ENCODE measurements at places on chromosomes 6 and 20.

DNA sequence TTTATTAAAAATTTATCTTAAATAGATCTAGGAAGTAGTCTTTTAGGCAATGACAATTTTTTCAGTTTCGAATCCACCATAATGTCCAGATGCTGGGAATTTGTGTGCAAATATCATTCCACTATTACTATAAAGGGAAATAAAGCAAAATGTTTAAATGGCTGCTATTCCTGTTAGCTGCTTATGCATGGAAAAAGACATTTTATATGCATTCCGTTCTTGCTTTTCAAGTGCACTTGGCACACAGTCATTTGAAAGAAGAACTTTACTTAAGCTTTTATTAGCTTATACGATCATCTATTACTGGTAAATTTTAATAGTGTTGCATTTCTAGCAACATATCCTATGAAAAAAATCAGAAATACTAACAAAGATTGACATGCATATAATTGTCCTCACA, 42.0 kb downstream of the PRL start:
- no peak for DNase-seq

GRCh38 chr20:44051661-44052000, 135.4 kb downstream of the JPH2 start:
- DNase-seq, result peak; percentile 31

DNA sequence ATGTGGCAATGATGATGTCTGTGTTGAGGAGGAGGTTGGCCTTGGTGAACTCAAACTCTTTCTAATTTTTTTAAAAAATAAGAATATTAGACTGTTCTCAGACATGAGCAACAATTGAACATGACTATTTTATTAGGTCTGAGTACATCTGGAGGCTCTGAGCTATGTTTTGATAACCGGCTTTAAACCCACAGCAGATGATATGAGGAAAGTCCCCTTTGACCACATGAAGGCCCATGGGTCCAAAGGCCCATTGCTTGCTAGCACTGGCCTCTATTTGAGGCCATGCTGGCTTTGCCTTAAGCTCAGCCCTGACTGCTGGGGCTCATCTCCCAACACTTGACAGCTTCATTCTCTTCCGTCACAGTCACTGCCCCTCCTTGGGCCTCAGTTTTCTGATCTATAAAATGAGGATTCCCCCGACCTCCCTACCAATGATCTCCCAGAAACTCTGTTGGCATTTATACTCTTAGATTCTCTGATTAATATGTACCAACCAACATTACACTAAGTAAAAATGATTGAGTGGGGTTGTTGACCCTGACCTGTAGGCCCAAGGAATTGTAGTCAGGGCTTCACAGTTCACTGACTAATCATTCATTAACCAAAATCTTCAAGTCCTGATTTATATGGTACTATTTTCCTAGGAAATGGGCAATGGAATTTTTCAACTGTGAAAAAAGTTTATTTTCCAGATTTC, 23.9 kb upstream of the TINAG start:
- no peak for DNase-seq

DNA sequence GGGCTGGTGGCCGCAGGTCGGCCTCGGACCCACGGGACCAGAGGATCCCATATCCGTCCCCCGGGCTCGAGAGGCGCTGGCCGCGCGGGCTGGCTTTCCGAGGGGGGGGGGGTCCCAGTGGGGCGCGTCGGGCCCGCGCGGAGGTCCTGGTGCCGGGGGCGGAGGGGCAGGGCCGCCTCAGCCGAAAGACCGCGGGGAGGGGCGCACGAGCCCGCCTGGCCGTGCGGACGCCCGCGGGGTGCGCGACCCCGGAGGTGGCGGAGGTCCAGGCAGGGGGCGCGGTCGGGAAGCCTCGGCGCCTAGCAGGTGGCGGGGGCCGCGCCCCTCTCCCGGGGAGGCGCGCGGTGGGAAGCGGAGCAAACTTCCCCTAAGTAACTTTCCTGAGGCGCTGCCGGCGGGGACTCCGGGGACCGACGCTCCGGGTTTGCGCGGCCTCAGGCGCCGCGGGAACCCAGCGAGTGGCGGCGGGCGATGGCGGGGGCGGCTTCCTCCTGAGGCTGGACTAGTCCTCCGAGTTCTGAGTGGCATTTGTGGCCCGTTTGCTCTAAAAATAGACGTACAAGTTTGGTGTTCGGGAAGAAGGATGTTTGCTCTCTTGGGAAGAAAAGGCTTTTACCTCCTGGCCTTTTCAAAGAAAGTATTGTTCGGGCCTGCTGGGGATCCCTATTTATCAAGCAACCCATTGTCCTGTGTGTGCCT, 26.5 kb upstream of the BTBD3 start:
- DNase-seq, result peak; percentile 81

- no peak for DNase-seq
Observed at GRCh38 chr20:14619411-14619810, 282.0 kb upstream of the FLRT3 start.

GRCh38 chr6:108437821-108438220, 122.9 kb upstream of the FOXO3 start:
- DNase-seq, result no peak

DNA sequence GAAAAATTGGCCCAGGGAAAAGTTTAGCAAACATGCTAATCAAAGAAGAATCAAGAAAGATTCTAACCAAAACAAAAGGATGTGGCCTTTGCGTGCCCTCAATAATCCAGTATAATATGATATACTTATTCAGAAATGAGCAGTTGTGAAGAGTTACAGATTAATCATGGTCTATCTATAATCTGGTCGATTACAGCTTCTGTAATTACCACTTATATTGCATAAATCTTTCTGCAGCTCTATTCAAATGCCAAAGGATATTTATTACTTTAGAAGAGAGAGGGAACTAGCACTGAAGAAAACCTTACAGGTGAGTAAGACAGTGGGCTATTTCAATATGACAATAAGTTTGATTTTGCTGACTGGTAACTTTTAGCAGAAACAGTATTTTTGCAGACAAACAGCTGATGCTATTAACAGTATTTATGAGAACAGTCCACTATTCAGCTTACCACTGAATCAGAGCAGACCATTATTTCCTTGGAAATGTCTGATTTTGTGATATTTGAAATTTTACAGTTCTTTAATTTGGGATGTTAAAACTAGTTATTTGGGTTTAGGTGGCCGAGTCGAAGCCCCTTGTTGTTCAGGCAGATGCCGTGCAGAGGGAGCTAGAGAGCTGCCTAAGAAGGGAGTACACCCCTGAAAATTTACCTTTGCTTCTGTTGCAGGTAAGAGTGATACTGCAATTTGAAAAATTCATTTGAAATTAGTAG, 92.2 kb downstream of the CEP57L1 start:
- DNase-seq, result no peak

DNA sequence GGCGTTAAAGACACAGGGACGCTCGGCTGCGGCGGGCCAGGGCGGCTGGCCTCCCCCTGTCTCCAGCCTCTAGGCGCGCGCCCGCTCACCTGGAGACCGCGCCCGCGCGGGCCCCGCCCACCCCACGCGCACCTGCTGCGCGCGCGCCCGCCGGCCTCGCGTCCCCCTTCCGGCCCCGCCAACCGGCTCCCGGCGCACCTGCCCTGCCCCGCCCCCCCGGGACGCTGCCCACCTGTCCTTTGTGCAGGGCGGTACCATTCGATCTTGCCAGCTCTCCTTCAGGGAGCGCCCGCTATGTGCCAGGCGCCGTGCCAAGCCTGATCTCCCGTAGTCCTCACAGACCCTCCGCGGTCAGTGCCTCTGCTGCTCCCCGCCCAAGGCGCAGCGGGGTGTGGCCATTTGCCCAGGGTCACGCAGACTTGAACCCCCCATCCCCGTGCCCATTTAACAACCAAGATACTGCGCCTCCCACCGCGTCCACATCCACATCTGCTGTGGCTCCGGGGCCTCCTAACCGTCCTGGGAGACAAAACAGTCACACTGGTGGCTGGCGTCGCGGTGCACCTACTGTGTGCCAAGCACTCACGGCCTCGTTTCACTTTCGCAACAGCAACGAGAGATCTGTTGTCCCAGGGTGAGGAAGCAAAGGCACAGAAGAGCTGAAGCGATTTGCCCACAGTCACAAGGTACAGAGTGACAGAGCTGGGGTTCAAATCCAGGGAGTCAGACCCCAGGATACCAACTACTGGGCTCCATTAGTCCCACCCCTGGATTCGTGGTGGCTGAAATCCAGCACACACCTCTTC, 48.1 kb downstream of the NOL4L start:
- no peak for DNase-seq

Measured in osteoblast (primary cell).